ENCODE measurements at places on chromosomes 4 and X.
A peak's percentile ranks its signal among the peaks of the same experiment; 100 is the strongest.

DNA sequence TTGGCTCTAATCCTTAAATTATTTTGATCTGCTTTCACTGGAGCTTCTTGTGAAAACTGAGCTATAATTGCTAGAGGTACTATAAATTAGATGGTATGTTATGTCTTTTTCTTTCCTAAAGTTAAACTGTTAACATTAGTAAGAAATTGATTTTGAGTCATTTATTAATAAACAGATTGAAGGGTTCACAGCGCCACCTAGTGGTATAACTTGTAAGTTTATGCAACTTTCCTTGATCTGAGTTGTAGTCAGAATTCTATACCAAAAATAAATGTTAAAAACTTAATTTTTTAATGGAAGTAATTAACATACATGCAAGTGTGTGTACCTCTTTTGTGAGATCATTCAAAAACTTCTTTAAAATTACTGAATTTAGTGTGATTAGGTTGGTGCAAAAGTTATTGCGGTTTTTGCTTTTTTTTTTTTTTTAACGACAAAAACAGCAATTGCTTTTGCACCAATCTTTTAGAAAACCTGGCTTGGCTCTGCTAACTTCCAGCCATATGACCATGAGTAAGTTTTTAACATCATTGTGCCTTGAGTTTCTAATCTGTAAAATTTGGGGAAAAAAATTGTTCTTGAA lies 151.5 kb downstream of the CENPC start:
- DNase-seq = no peak

DNA sequence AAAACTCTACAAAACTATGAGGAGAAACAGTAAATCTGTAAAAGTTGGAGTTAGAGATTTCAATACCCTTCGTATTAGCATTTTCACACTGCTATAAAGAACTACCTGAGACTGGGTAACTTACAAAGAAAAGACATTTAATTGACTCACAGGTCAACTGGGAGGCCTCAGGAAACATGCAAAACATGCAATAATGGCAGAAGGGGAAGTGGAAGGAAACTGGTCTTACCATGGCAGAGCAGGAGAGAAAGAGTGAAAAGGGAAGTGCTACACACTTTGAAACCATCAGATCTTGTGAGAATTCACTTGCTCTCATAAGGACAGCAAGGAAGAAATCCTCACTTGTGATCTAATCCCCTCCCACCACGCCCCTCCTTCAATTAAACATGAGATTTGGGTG lies 949.9 kb downstream of the TECRL start:
- no peak for DNase-seq

DNA sequence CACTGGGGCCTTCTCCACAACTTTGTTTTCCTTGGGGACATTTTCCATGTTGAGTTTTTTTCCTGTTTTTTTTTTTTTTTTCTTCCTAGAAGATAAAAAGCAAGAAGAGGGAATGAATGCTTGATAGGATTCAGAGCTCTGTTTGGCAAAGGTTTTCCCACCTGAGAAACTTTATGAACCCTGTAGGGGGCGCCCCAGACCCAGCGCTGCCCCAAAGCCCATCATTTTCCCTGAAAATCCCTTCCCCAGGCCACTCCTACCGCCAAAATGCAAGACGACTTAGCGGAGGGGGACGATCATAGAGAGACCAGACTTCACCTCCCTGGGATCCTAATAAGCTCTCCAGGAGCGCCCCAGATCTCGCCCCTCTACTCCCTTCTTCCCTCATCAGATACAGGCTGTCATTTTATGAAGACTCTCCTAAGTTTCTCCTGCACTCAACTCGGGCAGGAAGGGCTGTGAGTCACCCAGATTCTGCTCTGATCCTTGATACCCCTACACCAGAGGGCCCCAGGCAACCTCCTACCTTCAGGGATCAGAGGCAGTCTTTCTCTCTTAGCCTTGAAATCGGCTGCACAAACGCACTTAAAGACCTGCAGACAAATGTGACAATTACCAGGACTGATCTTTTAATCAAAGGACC lies 1.4 kb downstream of the BEX5 start:
- no peak for DNase-seq

GRCh38 chr4:3041192-3042142 lies 32.9 kb downstream of the HTT-AS start:
- DNase-seq = no peak

GRCh38 chr4:40055511-40055862 lies 1.2 kb upstream of the N4BP2 start:
- DNase-seq = no peak

- no peak for DNase-seq
These were observed 23.5 kb upstream of the SOWAHD start for GRCh38 chrX:119734897-119735339.

- no peak for DNase-seq
These were observed 85.9 kb downstream of the SORCS2 start for GRCh38 chr4:7278071-7278765.

- DNase-seq = no peak
These were observed 7.5 kb upstream of the HAUS7 start for GRCh38 chrX:153477901-153478300.

DNA sequence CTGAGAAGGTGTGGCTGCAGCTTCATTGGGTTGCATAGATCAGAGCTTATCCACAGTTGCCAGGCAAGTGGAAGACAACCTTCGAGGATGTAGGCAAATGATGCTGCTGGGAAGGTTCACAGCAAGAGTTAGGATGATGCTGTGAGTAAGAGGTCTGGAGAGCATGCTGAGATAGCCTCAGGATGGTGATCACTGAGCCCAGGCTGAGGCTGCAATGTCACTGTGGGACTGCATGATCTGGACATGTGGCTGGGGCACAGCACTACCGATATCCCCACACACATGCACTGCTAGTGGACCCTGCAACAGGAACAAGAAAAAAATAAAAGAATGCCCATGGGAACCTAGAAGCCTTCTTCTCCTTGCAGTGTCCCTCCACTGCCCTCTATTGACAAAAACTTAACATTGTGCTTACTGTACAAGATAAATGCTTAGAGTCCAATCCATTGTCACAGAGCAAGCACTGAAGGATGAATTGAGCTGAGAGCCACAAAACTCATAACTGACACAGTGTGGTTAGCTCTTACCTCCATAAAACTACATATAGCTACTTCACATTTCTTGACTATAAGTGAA lies 105.6 kb downstream of the CNKSR2 start:
- DNase-seq = no peak

GRCh38 chrX:68870357-68870756 lies 41.5 kb downstream of the EFNB1 start:
- DNase-seq = no peak

GRCh38 chrX:46321676-46322075 lies 223.5 kb downstream of the ZNF674 start:
- DNase-seq = no peak

DNA sequence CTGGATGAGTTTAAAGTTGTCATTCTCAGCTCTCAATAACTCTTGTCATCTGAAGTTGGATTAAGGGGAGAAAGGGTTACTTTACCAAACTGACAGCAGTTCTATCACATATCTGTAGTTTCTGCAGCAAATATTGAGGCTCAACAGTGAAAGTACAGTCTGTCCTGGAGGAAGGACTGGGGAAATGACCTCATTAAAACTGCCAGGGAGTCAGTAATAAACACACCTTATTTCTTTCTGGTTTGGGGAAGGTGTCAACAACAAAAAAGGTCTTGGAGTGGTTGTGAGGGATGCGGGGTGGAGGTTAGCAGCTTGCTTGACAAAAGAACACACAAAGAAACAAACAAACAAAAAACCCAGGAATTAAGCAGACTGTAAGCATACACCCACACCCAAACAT lies 1418.0 kb downstream of the STIM2 start:
- no peak for DNase-seq

GRCh38 chrX:106404512-106404911 lies 207.3 kb upstream of the RADX start:
- no peak for DNase-seq

- no peak for DNase-seq
These were observed 121.1 kb downstream of the REPS2 start for GRCh38 chrX:17067534-17067933.

DNA sequence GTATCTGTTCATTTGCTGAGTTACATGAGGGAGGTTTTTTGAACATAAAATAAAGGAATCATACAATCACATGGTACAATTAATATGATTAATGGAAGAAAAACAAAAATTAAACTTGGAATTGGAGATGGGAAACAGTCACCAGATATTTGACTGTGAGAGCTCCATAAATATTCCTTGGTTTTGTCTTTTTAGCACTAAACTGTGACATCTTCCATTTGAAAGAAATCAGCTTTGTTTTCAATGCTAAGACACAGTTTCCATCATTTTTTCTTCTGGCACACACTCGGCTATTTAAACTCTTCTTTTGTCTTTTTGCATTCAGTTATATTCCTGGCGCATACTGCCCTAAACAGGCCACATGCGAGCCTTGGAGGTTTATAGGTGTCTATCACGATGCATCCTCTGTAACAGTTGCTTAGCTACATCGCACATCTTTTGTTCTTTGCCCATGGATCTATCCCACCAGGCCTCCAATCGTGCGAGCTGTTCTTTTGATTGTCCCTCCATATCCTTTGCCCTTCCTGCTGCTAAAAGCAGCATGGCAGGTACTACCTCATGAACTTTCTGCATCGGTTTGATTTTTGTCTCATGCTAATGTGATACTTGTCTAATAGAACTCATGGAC lies 158.3 kb downstream of the LDB2 start:
- no peak for DNase-seq

DNA sequence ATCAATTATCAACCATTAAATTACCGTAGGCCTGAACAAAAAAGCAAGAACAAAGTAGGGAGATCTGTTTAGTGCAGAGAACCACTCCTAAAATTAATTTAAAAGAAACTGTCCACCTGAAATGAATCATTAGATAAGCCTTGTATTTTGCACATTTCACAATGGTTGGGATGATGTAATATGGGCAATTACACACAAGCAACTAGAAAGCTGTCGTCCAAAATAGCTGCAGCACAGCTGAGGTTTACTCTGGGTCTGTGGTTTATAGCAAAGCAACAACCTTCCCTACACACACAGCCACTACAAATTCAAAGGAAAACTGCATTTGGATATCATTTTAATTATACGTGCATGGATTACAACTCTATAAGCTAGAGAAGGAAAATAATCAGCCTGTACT lies 28.5 kb downstream of the PCDH19 start:
- no peak for DNase-seq

DNA sequence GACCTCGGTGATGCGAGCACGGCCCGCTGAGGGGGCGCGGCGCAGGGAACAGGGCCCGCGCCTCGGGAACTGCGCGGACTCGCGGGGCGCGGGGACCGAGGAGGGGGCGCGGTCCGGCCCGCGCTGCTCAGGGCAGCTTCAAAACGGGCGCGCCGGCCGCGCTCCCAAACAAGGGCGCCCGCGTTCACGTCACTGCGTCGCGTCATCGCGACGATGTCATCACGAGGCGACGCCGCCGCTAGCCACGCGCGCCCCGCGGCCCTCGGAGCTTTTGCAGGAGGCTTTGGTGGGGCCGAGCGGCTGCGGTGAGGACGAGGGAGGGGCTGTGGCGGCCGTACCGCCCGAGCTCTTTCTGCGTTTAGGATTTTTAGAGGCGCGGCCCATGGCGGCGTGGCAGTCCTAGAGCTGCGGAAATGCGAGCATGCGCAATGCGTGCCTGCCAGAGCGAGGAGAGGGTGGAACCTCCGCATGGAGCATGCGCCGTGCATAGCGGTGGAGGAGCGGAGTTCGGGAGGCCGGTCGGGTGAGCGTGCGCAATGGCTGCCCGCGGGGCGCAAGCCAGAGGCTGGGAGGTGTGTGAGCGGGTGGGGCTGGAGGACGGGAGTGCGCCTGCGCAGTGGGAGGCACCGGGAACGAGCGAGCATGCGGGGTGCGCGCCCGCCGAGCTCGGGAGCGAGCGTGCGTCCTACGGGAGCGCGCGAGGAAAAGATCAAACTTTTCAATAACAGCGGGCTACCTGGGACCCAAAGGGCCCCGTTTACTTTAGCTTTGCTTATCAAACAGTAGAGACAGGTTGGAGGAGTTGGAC lies at the start of gene PPP2R3B:
Gene PPP2R3B (minus strand): TSS at position 140 of the 808 bp plus-strand sequence. CDS start 216 bp downstream, outside the sequence.
- peak; percentile 96 for DNase-seq

DNA sequence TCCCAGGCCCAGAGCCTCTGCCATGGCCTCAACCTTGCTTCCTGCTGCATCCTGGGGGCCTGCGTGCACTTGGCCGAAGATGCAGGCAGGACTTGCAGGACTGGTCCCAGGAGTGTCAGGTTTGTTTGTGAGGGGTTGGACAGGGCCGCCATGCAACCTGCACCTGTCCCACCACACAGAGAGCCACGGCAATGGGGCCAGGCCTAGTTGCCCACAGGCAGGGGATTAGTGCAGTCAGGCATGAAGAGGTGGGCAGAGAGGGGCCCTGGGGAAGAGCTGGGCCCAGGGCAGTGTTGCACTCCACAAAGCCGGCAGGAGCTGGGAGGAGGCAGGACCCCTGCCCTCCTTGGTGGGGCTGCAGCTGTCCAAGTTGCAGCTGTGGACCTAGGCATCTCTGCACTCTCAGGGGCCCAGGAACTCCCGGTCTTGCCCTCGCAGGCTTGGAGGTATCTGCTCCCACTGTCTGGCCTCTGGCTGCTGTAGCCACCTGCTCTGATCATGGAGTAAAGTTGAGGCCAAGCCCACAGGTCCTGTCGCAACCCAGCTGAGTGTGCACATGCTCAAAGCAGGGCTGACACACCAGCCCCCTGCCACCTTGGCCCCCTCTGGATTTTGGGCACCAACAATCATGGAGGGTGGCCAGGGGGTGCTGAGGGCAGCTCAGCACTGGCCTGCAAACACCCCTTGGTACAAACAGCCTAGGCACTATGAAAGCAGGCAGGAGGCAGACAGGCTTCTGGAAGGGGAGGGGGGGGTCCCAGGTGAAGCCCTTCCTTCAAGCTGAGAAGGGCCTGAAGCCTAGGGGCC lies 190.4 kb upstream of the PCDH10 start:
- no peak for DNase-seq

DNA sequence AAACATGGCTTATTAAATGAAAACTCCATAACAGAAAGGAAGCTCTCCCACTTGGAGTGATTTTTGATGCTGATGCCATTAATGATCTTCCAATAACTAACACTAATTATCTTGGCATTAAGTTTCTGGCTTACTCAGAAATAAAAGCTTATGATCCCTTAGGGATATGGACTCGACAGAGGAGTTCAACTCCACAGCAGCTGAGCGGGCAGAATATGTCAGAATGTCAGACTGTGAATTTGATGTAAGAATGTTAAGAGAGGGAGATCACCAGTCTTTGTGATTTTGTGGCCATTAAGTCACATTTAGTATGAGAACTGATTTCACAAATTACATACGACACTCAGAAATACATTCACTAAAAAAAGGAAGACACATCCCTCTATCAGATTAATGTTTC lies 2244.0 kb downstream of the ARAP2 start:
- DNase-seq = no peak

GRCh38 chr4:123667496-123667895 lies 270.9 kb downstream of the SPRY1 start:
- no peak for DNase-seq

DNA sequence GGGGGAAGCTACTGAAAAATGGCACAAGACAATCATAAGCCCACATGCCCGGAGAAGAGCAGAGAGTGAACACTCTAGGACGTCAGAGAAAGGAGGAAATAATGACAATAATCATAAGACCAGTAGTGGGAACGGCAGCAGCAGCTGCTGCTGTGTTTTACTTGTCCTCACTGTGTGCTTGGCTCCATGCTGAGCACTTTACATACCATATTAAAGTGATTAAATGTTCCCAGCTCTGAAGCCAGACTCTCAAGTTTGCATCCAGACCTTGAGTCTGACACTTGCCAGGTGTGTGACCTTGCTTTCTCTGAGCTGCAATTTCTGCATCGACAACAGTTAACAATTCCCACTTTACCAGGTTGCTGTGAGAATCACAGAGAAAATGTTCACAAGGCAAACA lies 255.4 kb downstream of the SPANXN1 start:
- no peak for DNase-seq

- no peak for DNase-seq
These were observed 397.1 kb upstream of the FAM241A start for GRCh38 chr4:111748157-111748556.
